ENCODE measurements at places on chromosomes 2 and 18.

DNA sequence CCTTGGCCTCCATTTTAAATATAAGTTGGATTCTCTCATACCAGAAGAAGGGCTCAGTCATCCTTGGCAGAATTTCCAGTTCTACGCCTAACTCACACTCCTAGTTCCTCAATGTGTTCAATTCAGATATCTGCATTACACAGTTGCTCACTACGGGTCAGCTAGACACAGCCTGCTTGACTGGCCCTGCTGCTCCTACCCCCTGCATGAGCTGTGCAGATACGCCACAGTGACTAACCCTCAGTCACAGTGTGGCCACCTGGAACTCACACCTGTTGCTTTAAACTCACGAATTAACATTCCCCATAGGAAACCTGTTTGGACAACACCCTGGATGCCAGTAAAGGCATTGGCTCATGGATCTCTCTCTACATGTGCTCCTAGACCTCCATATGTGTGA is 429.6 kb downstream of the NCKAP5 start:
- DNase-seq, result no peak

DNA sequence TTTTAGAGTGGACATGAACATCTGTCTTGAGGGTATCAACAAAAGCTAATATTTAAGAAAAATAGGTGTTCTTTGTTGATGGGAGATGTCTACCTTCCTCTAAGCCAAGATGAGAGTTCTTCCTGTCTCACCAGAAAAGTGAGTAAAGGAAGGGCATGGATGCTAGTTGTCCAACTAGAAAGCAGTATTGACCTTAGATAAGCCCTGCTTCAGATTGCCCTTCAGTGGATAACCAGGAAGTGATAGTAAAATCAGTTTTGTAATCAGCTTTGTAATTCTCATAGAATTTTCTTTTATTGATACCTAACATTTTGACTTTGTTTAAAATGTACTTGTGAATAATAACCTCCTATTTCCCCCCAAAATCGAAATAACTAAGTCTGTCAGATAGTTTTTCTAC is 134.7 kb downstream of the ZNF407 start:
- no peak for DNase-seq

DNA sequence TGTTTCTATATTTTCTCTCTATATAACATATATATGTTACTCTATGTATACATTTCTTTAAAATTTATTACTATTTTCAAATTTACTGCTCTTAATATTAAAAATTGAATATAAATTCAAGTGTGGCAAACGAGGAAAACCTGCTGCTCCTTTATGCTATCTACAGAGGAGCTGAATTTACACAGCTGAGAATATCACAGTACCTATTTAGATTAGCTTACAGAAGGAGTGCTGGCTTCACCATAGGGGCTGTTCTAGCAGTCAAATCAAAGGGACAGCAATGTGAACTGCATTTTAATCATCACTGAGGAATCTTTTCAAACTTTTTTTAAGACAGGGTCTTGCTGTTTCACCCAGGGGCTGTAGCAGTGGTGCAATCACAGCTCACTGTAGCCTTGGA is 213.8 kb downstream of the SRBD1 start:
- no peak for DNase-seq

GRCh38 chr2:174051741-174052583 is 86.8 kb upstream of the SP3 start:
- DNase-seq, result no peak

DNA sequence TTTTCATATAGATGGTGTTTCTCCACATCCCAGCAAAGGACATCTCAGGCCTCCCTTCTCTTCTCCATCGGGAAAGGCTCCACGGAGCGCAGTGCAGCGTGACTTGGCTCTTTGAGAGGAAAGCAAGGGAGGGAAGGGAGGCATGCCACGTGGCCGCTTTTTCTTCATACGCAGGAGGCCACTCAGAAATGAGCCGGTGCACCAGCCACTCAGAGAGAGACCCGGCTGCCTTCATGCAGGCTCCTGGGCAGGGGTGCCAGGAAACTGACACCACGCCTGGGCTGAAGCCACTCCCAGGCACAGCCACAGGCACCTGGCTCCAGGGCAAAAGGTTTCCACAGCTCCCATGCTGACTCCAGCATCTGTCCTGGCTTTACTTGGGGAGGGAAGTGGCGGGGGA is 11.1 kb upstream of the LOXHD1 start:
- no peak for DNase-seq

DNA sequence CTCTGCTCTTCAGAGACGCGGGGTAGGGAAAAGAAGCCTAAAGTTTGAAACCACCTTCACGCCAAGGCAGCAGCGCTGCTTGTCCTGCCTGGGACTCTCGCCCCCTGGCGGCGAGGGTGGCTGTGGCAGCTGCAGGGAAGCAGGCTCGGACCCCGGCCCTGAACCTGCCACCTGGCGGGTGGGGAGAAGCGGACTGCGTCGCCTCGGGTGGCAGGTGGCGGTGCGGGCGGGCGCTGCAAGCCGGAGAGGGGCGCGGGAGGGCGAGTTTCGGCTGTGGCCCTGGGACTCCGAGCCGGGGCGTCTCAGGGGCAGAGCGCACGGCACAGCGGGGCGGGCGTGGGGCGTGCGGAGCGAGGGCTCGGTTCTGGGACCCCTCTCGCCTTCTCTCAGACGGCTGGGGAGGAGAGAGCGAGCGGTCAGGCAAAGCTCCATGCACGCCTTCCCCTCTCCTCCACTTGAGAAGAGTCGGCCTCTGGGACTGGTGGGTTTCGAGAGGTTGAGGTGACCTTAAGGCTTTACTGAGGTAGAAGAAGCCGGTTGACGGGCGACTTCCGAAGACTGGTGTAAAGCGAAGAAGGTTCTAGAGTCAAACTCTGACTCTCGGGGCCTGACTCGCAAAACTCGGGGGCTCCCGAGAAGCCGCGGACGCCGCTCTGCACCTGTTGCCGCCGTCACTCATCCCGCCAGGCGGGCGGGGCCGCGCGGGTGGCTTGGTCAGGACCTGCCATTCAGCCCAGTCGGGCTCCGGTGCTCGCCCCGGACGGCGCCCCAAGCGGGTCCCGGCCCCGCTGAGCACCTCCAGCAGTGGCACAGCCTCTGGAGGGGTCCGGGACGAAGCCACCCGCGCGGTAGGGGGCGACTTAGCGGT is 1.1 kb upstream of the BOLL start:
- peak; percentile 29 for DNase-seq

- DNase-seq, result no peak
Observed at GRCh38 chr2:190501702-190502407, 32.7 kb downstream of the NEMP2 start.

DNA sequence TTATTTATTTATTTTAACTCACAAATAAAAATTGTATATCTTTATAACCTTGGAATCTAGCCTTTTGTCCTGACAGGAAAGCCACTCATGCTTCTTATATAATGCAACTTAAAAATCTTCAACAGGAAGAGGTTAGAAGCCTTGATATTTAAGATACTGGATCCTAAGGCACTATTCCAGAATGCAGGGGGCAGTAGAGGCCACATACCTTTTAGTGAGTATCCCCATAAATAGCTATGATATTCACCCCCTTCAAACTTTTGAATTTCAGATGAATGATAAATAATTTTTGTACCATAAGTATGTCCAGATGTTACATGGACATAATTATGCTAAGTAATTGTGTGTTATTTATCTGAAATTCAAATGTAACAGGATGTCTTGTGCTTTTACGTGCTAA is 592.7 kb upstream of the VRK2 start:
- DNase-seq, result no peak

GRCh38 chr2:232512602-232513001 is 7.6 kb upstream of the PRSS56 start:
- DNase-seq, result no peak

DNA sequence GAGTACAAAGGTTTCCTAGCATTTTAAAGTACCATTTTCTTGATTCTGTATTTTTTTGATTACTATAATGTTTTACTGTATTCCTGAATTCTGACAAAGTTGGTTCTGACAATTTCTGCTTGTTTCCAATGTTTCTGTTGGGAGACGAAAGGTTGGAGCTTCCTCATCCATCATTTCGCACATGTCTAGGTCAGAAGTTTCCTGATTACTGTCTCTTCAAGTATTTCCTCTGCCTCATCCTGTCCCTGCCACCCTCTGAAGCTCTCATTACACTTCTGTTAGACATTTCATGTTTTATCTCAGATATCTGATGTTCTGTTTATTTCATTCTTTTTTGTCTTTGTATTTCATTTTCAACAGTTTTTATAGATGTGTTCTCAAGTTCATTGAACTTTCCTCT is 895.8 kb downstream of the TSN start:
- DNase-seq, result no peak

DNA sequence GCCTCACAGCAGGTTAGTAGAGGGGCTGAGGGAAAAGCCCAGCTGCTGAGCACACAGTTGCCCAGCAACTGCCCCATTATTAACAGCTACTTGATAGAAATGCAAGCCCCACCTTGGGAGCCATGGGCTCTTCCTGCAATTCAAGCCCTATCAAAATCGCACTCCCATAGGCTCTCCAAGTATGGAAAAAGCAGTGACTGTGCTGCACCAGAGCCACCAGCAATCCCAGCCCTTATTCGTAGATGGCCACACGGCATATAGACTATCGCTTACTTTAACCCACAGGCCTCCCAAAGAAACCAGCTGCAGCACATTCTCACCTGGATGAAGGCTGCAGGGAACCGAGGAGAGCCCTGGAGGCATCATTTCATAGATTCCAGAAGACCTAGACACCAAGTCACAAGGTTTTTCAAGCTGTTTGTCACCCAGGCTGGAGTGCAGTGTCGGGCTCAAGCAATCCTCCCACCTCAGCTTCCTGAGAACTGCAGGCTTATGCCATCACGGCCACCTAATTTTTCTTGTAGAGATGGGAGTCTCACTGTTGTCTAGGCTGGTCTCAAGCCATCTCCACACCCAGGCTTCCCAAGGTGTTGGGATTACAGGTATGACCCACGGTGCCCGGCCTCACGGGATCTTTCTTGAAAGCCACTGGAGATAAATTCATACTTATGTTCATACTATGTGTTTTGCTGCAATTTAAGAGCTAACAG is 11.3 kb downstream of the NCL start:
- DNase-seq, result no peak

DNA sequence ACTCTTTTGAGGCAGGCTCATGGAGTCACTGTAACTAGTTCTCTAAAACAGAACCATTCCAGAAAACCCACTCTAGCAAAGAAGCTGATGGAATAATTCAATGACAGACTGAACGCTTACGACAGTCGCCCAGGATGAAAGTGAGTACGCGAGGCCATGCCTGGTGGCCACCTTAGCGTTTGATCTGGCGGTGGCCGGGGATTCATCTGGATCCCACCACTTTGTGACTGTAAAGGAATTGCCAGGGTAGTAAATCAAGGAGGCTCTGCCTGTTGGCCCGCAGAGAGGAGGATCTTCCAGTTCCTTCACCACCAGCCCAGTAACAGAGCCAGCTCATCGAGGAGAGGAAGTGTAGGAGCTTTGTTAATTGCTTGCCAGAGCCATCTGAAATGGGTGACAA is 34.6 kb downstream of the GREB1 start:
- no peak for DNase-seq

DNA sequence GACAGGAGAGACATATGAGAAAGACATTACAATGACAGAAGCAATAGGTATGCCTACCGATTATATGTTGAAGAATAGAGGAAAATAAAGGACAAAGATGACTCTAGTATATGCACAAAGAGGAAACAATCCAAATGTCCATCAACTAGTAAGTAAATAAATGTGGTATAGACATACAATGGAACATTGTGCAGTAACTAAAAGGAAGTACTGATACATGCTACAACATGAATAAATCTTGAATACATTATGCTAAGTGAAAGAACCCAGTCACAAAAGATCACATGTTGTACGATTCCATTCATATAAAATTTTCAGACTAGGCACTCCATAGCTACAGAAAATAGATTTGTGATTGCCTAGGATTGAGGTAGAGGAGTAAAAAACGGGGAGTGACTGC is 28.5 kb upstream of the PGAP1 start:
- no peak for DNase-seq

- no peak for DNase-seq
Observed at GRCh38 chr2:98588880-98589431, 19.4 kb downstream of the COA5 start.

GRCh38 chr2:157336137-157337010 is 10.8 kb upstream of the ERMN start:
- DNase-seq, result peak; percentile 76

DNA sequence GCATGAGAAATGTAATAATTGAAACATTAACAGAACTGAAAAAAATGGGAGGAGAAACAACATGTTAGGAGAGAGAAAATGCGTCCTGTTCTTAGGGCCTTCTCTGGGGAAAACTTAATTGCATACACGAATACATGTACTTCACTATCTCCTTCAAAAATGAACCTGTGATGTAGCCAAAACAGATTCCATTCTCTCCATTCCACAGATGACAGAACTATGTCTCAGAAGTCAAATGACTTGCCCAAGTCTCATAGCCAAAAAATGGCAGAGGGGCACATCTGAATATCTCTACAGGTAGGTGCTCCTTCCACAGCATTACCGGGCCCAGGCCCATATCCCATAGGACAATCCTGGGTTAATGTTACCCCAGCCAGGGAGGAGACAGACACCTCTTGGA is 3.9 kb upstream of the DCTN1 start:
- DNase-seq, result no peak

- DNase-seq, result peak; percentile 49
Observed at GRCh38 chr2:110969696-110970095, 151.0 kb upstream of the BCL2L11 start.

DNA sequence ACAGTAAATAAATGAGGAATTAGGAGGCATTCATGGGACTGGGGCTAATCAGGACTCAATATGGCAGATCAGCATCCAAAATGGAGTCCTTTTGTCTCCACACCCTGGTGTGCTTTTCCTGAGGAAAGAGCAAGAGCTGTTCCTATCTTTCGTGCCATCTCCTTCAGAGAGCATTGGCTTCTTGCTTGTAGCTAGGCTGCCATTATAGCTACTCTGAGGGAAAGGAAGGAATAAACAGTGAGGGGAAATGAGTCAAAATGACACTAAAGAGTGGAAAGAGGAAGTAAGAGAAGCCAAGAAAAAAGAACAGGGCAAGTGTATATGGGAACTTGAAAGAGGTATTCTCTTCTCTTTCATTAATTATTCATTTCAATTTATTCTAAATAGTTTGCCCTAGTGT is 8.4 kb upstream of the NMI start:
- DNase-seq, result peak; percentile 82

DNA sequence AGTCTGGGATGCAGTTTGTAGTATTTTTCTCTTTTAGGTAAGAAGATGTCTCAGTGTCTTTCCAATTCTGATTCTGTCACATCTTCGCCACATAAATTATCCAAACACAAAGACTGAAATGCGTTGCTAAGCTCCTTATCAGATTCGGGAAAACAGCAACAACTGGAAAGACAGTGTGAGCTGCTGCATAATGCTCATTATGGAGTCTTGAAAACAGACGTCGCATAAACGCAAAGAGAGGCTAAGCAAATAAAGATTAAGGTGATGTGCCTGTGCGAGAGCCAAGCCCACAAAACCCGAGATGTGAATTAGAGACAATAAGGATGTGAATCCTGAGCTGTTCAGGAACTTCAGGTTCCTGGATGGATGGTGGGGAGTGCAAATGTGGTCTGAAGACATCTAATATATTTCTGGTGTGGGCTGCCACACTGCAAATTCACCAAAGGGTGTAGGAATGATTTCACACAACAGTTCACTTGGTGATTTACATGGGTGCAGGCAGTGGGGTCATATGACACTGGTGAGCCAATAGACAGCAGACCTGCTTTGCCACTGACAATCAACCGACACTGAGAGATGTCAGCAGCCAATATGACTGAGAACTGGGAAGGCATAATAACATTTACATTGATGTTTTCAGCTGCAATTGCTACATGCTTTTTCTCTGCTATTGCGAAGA is 195.8 kb downstream of the MTX2 start:
- no peak for DNase-seq

All from suppressor macrophage treated with lipopolysaccharide for 4 hours (primary cell).